ENCODE measurements at places on chromosomes 6 and 20.

- DNase-seq: no peak
Observed at GRCh38 chr6:139376604-139377218, 2.3 kb upstream of the CITED2 start.

DNA sequence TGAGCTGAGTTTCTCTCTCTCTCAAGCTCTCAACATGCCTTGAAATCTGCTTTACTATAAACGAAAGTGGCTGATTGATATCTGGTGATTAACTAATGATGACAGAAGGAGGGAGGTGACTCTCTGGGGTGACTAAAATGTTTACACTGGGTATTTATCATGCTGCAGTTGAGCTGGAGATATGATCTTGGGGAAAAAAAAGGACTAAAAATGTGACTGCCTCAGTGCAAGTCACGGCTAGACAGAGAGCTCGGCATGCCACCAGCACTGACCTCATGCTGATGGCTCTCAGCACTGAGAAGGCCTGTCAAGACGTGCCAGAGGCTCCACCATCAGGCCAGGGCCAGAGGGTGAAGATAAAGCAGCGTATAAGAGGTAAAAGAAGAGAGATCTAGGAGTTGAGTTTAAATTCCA is 103.1 kb upstream of the SPACA1 start:
- peak; percentile 11 for DNase-seq

- DNase-seq: no peak
Observed at GRCh38 chr6:24974182-24975171, 38.7 kb upstream of the RIPOR2 start.

- DNase-seq: no peak
Observed at GRCh38 chr6:44177691-44178423, 19.2 kb downstream of the CAPN11 start.

GRCh38 chr6:161401587-161402309 is 127.9 kb upstream of the AGPAT4 start:
- DNase-seq: no peak

GRCh38 chr6:164750128-164750527 is 559.3 kb downstream of the C6orf118 start:
- DNase-seq: no peak

GRCh38 chr6:107511511-107511993 is 21.6 kb downstream of the SOBP start:
- no peak for DNase-seq

GRCh38 chr6:116533233-116533957 is 12.1 kb downstream of the TRAPPC3L start:
- no peak for DNase-seq

DNA sequence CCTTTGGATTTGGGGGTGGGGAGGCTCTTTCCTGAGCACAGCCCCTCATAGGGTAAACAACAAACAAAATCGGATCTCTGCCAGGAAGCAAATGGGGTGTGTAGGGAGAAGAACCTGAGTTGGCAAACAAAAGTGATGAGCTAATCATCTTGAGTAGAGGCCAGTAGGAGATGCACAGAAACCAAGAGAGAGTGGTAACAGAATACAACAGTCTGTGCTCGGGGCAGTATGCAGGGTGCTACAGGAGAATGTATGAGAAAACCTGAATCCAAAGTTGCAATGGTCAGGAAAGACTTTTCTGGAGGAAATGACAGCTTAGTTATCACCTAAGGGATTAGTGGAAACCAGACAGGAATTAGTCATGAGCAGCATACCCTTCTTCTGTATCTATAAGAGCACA is 177.8 kb downstream of the CDKAL1 start:
- DNase-seq: peak; percentile 48

DNA sequence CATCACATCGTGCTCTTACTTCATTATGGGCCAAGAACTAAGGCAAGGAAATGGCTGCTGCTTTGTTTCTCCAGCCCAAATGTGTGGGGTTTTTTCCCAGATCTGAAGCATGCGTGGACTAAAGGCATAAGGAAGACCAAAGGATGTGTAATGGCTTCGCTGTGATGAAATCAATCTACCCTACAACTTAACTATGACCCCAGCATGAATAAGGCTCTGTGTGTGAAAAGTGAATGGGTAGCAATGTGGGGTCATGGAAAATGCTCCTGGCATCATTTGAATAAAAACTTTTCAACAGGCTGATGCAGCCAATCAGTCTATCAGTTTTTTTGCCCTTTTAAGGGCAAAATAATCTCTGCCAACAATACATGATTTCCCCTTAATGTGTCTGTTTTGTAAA is 50.3 kb upstream of the ISM1 start:
- no peak for DNase-seq

- no peak for DNase-seq
Observed at GRCh38 chr20:24102290-24102689, 113.7 kb upstream of the GGTLC1 start.

DNA sequence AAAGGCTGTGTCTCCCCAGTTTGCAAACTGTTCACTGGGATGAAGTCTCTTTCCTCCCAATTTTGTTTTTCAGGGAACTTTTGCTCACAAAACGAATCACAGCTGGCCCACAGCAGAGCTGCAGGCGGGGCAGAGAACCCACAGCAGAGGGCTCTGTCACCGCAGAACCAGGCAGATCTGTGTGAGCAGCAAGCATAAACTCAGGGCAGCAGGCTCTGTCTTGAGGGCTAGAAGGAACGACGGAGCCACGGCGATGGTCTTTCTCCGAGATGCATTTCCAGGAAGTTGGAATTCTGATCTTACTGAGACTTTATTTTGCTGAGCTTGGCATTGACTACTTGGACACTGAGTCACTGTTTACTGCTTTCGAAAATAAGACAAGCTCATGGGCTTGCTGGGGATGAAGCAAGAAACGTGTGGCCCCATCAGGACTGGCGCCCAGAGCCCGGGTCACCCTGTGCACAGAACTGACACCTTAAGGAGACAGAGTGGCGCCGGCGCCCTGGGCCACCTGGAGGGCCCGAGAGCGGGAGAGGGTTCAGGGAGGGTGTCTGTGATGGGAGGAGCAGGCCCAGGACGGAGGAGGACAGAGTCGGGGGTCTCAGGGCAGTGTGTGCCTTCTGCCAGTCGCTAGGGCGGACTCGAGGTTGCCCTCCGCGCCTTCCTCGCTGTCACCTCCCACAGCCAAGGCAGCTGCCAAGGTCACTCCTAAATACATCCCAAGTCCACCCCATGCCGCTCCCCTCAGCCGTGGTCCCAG is 106.3 kb upstream of the NXT1 start:
- DNase-seq: no peak

GRCh38 chr6:107179004-107179403 is 63.7 kb upstream of the BEND3 start:
- peak; percentile 2 for DNase-seq

- DNase-seq: no peak
Observed at GRCh38 chr6:53877151-53877550, 82.3 kb downstream of the LRRC1 start.

GRCh38 chr20:32391003-32391402 is 32.9 kb downstream of the ASXL1 start:
- no peak for DNase-seq

DNA sequence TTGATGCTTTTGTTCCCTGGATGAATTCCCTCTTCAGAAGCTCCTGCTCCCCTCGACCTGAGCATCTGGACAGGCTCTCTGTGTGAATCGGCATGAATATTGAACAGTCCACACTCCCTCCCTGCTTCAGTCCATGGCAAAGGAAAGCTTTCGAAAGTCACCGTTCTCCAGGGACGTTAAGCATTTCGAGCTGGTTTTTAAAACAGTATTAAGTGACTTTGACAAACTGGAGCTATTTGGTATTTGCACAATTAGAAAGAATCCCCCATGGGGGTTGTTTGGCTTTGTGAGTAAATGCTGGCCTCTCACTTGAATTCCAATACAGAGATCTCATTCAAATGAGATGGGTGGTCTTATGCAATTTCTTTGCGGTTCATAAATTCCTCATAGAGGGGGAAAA is 85.3 kb upstream of the TIAM2 start:
- DNase-seq: no peak

- no peak for DNase-seq
Observed at GRCh38 chr20:2363187-2363586, 17.5 kb upstream of the TGM6 start.

DNA sequence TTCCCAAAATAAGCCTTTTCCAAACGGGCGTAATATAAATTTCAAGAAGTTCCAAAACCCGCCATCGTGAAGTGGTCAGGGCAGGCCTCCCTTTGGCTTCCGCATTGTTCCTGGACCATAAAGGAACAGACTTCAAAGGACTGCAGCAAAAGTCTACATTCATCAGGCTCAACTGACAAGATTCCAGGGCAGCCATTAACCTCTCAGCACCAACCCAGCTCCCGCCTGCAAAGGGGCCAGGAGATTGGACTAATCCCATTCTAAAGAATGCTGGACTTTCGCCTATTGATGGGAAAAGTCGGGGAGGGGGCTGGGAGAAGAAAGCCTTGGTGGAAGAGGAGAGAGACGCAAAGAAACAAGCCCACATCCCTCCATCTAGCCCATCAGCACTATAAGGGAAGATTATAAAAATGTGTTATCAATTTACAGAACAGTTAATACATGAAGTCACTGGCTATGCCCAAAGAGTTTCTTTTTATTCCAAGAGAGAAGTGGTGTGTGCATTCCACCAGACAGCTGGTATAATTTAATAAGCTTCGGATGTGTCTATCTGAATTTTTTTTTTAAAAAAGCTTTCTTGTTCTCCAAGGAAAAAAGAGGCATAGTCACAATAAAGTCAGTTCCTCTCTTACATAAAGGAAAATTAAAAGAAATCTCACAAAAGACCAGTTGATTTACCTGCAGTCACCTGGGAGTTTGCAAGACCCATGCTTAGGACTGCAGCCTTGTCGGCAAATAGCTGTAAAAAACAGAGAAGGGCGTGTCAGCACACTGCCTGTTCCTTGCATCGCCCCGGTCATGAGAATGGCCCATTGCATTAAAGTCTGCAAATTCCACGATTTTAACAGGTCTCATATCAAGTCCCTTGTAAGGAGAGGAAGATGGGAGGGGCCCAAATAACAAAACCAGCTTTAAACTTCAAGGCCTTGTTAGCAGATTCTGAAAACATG is 17.8 kb downstream of the JAG1 start:
- DNase-seq: no peak

- DNase-seq: no peak
Observed at GRCh38 chr6:10640412-10640811, 54.0 kb downstream of the C6orf52 start.

DNA sequence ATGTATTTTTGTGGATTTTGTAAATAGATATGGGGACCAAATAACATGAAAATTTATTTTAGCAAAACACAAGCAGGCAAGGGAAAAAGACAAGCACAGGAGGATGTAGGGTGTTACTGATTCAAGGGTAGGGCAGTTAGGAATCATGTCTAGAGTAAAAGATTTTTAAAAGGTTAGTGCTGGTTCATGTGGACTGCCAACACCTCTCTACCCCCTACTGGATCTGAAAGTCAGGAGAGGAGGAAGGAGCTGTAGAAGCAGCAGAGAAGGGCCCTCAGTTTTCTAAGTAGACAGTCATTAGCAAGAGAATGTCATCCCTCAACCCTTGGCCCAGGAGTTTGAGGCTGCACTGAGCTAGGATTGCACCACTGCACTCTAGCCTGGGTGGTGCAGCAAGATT is 95.2 kb downstream of the RREB1 start:
- DNase-seq: no peak

- no peak for DNase-seq
Observed at GRCh38 chr20:20000211-20000968, 16.8 kb upstream of the NAA20 start.

DNA sequence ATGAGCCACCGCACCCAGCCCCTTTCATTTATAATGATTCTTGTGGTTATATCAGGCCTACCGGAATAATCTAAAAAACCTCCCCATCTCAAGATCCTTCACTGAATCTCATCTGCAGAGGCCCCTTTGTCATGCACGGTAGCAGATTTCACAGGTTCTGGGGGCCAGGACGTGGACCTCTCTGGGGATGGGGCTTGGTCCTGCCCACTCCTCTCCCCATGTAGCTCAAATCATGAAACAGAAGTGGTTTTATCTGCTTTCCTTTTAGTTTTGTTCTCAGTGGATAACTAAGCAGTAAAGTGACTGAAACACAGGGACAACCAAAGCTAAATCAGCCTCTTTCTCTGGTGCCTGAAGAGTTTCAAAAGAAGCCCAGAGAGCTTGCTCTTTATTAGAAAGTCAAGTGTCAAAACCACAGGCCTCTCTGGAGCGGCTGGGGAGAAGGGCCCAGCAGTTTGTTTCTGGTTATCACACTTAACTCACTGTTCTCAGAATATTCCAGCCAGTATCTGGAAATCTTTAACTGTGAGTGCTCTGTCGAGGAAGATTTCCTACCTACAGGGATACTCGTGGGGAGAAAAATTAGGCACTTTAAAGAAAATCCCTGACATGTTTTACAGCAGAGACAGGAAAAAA is 60.6 kb upstream of the FAM184A start:
- no peak for DNase-seq

GRCh38 chr6:63319939-63320338 is at the start of gene LGSN:
TSS of gene LGSN (minus strand) at chr6:63319983. CDS start at chr6:63319943, 40 bp downstream.
- no peak for DNase-seq

DNA sequence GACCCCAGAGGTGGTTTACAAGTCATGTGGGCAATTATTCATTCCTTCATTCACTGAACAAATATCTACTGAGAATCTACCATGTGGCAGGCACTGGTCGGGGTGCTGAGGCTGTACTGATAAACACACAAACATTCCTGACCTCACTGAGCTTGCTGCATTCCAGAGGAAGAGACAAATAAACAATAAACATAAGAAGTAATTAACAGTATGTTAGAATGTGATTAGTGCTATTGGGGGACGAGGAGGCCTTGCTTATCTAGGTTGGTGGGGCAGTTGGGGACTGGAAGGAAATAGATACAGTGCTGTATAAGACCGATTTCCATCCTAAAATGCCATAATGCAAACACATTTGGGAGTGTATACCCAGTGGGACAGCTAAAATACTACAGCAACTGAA is 44.1 kb downstream of the MAK start:
- DNase-seq: no peak

DNA sequence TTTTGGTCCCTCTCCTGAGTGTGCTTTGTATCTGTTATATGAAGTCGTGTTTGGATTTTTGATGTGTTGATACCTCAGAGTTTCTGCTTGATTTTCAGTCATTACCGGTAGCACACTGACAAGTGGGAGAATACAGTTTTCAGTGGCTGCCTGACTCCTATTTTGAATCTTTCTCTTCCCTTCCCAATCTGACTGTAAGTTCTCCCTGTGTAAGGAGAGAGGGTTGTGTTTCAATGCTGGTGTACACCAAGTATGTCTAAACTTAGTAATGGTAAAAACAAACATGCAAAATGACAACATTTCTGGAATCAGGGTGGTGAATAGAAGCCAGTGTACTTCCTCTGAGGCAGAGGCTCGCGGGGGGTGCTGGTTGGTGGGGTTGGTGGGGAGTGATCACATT is 103.4 kb downstream of the HIVEP1 start:
- DNase-seq: no peak

- DNase-seq: peak; percentile 20
Observed at GRCh38 chr6:161682982-161683381, 409.1 kb upstream of the AGPAT4 start.

DNA sequence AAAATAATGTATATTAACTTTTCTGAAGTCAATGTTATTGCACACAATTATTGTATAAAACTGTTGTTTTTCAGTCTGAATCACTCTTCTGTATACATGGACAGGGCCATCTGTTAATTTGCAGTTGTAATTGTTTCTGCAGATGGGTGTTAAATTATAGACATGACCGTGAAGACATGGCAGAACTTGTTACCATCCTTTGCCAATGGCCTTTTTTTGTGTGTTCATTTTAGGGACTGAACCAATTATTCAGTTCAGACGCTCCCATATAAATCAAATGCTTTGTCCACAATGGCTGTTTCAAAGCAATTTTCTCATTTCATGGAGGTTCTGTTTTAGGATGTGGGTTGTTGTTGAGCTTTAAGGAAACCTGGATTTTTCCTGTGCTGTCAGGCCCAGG is 533.7 kb downstream of the DOK5 start:
- no peak for DNase-seq
